ENCODE measurements at places on chromosomes 3 and 15.

- no peak for DNase-seq
These were observed 49.0 kb upstream of the SIAH2 start for GRCh38 chr3:150811984-150812383.

- no peak for DNase-seq
These were observed 2.7 kb downstream of the IMPDH2 start for GRCh38 chr3:49026536-49026935.

GRCh38 chr3:11140030-11140712 is 14.1 kb upstream of the HRH1 start:
- DNase-seq = no peak

DNA sequence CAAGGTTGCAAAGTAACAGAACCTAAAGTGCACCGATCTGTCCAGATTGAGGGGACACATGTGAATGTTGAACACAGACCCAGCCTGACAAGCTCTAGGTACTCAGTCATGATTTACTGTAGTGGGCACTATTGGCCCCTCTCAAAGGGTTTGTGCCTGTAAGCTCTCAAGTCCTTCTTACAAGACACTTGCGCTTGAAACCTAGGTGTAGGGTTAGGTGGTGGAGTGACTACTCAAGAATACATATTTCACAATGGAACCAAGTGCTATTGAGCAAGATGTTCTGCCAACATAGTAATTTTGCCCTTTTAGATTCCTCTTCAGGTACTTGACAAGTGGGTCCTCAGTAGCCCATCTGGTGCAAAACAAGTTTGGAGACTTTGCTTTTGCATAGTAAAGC is 169.9 kb downstream of the AKAP13 start:
- no peak for DNase-seq

DNA sequence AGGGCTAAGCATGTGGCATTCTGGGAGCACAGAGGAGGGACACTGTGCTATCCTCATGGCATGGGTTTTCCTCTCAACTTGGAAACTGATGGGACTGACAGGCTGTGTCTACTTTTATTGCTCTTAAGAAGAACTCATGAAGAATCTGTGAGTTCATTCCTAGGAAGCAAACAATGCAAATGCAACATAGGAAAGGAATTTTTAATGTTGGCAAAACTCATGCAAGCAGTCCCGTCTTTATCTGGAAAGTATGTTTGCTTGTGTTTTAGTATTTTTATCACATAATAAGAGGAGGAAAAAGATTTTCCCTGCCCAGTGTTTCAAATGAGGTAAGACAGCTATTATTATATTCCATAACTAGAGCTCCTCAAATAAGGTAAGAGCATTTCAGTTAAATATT is 89.7 kb downstream of the TRIM42 start:
- DNase-seq = no peak

DNA sequence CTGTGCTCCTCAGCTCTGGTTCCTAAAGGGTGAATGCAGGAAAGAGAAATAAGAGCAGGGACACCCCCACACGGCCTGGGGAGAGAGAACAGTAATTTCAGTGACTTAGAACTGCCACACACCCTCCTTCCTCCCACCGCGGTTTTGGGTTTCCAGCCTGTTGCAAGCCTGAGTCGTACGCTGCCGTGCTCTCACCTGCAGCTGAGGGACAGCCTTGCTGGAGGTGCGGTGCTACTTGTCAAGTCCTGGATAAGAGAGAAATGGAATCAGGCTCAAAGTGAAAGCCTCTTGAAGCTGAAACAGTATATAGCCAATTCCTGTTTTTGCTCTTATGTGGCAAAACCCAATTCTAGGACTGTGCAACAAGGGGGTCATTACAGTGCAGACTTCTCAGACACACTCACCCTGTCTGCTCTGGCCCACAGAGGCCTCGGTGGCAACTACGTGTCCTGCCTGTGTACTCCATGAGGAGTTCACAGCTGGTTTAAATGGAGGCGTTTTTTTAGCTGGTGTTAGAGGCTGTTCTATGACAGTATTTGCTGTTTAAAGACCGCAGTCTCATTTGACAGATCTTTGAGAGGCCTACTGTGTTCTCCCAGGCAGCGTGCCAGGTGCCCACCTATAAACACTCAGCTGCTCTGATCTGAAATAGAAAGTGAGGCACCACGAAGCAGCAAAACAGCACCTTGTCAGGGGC is 42.9 kb downstream of the TBC1D2B start:
- DNase-seq = peak; percentile 64

- DNase-seq = no peak
These were observed 311.0 kb upstream of the RARB start for GRCh38 chr3:25117005-25117593.

DNA sequence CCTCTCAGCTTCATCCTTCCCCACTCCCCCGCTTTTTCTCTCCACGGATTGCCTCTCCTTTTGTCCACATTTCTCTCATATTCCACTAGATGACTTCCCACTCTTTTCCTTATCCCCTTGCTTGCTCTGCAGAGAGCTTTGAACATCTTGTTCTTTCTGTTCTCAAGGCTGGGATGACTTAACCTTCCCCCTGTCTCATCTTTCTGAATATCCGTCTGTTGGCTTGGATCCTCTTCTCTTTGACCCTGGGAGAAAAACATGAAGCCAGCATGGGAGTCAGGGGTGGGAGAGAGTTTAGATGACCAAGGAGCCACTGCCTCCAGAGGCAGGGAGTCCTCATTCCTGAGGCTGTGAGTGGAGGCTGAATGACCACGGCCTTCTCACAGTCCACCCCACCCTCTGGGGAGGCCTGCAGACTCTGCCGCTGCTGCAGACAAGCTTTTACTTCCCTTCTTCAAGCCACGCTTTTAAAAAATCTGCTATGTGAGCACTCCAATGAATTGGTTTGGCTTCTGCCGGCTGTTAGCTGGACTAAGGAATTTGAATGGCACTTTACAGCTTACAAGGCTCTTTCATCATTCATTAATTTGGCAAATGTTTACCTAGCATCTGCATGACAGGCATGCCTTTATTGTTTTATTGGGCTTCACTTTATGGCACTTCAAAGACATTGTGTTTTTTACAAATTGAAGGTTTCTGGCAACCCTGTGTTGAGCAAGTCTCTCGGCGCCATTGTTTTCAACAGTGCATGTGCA is 111.6 kb upstream of the SLC6A6 start:
- DNase-seq = no peak

- DNase-seq = no peak
These were observed 19.8 kb downstream of the IQCF6 start for GRCh38 chr3:51759203-51759602.

DNA sequence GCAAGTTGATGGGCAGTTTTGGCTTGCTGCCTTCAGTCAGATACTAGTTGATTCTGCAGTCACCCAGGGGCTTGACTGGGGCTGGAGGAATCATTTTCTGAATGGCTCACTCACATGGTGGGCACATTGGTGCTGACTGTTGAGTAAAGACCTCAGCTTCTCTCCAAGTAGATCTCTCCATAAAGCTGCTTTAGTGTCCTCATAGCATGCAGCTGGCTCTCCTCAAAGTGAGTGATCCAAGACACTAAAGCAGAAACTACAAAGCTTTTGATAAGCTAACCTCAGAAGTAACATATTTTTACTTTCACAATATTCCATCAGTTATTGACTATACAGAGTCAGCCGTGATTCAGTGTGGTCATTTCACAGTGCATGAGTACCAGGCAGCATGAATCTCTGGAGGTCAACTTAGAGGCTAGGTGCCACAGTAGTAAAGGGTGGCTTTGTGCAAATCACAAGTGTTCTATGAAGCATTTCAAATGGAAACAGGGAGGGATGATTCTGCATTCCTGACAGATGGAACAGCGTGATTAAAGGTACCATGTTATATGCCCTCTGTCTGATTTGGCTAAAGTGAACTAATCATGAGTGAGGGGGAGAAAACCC is 24.3 kb upstream of the ATP8B4 start:
- no peak for DNase-seq

DNA sequence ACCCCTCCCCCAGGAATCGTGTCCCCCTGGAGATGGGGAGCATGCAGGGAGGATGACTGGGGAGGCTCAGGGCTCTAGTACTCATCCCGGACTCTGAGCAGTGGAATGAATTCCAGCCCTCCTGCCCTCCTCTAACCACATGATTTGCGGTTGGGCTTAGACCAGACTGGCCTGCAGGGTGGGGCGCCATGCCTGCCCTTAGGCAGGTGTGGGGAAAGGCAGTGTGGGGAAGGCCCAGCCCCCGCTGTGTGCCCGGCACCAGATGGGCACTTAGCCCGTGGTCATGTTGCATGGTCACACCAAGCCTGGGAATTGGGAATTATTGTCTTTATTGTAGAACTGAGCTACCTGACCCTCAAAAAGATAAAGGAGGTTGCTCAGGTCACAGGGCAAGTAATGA is 283.8 kb downstream of the TLE3 start:
- DNase-seq = no peak

GRCh38 chr3:317012-317411 is 120.4 kb downstream of the CHL1 start:
- no peak for DNase-seq

DNA sequence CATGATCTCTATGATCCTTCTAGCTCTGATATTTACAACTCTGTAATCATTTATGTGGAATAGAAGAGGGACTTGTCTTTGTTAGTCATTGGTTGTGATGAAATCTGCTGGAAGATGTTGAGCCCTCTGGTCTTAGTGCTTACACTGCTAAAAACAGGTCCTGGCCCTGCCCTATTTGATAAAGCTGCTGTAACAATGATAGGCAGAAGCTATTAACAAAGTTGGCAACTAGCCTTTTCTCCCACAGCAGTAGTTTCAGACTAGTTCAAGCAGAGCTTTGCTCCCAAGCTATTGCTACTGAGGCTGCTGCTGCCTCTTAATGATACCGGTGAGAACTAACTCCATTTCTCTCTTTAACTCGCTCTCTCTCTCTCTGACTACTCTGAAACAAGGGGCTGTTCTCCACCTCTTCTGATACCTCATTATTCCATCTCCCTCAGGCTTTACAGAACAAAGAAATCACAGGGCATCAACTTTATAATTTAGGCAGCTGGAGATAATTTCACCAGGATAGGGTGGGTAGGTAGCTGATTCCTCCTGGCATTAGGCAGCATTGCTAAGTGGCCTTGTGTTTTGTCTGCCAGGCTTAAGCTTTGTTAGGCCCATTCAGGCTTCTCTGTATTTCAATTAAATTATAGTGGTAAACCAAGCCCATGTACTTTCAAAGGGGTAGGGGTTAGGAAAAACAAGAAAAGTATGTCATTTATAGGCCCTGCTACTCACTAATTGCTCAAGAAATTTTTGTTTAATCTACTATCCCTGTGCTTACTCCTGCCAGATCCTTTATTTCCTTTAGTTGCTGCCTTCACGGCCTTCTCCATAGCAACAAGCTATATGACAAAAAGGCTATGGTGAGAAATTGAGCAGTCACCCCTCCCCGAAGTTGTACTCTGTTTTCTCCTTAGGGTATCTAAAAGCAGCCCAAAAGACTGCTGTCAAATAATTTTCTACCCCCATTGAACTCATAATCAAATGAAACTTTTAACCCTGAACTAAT is 139.6 kb downstream of the RBPMS2 start:
- DNase-seq = no peak

DNA sequence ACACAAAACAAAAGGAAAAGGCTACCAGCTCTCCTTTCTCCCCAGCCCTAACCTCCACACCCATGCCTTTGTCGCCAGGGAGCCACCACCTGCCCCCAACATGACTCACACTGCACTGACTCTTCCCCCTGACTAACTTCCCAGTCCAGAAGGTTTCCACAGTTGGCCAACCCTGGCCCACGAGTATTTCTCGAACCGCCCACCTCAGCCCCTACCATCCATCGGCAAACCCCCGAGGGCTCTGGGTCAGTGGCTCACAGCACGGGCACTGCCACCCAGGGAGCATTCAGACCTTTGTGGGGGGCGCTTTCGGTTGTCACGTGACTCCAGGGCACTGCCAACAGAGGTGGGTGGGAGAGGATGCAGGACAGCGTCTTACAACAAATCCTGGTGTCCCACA is 152.3 kb downstream of the LRRC28 start:
- DNase-seq = no peak

Data from activated CD8-positive, alpha-beta memory T cell treated with anti-CD3 and anti-CD28 coated beads for 48 hours (primary cell).